NCI-H2107 (cell line): ENCODE measurements at places on chromosomes 12 and 14.

GRCh38 chr14:99272632-99272898 is 568 bp upstream of the BCL11B start:
- DNase-seq: no peak

GRCh38 chr14:92463141-92463540 is 50.4 kb upstream of the RIN3 start:
- DNase-seq: no peak

DNA sequence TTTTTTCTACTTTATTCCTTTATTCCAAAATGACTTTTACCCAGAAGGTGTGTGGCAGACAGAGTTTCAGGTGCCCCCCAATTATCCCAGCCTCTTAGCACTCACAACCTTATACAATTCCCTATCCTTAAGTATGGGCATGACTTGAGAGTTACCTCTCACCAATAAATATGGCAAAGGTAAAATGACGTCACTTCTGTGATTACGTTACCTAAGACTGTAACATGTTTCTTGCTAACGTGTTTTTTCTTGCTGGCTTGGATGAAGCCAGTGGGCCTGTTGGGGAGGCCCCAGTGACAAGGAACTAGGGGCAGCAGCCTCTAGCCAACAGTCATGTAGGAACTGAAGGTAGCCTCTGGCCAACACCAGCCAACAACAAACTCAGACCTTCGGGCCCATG is 13.3 kb upstream of the TUNAR start:
- no peak for DNase-seq

DNA sequence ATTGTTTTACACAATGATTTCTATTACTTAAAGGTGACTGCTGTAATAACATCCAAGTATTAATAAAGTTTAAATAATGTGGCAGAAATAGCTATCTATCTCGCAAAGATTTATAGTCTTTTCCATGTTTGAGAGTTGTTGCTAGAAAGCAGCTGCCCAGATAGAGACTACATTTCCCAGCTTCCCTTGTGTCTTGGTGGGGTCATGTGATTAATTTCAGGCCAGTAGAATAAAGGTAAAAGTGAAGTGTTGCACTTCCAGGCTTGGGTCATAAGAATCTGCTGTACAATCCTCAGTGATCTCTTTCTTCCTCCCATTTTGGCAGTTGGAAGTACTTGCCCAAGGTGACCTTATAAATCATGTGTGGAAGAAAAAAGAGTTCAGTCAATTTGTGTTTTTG is 449.7 kb upstream of the USP15 start:
- DNase-seq: no peak

DNA sequence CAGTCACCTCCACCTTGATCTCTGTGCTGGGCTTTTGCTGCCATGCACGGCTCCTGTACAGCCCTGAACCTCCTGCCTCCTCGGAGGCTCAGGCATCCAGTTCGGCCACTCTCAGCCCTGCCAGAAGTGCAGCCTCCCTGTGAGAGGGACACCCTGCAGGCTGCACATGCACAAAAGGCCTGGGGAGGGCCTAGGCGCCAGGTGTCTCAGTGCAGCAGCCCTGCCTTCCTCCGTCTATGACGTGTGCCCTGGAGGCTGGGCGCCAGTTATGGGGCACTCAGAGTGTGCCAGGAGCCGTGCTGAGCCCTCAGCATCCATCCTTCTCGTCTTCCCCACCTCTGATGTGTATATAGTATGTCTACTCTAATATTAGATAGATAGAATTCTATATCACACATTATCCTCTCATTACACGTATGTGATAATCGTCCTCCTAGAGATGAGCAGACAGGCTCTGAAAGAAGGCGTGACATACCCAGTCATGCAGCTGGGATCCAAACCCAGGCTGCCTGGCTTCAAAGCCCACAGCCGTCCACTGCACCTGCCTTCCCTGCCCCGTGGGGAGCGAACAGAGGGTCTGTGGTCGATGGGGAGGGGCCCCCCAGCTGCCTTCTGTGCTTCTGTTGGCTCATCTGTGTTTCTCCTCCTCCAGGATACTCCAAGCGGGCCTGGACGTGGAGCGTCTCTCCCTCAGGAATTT is 101.1 kb downstream of the B4GALNT3 start:
- peak; percentile 41 for DNase-seq

DNA sequence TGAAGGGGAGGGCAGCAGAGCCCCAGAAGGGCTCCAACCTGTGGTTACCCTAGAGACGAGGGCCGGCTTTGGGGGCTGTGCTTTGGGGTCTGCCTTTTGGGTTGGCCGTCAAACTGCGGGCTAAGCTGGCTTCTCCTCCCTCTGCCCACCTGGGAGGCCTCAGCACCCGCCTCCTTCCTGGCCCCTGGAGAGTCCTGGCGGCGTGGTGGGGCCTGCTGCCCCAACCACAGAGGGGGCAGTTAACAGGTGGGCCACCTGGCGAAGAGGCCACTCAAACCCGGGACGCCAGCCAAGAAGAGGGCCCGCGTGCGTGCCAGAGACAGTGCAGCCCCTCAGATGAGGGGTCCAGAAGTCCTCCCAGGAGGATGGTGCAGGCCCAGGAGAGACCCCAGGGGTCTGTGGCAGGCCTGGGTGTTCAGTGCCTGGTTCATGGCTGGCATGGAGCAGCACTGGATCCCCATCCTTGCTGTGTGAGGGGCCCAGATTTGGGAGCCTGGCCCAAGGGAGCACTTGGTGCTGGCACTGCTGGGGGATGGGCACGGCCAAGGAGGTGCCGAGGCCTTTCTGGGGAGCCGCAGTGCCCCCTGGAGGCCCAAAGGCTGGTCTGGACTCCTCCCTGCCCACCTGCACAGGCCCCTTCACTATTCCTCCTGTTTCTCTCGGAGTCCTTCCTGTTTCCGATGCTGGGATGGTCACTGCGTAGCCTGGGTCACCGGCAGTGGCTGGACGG is 48.8 kb downstream of the LRCOL1 start:
- DNase-seq: no peak

DNA sequence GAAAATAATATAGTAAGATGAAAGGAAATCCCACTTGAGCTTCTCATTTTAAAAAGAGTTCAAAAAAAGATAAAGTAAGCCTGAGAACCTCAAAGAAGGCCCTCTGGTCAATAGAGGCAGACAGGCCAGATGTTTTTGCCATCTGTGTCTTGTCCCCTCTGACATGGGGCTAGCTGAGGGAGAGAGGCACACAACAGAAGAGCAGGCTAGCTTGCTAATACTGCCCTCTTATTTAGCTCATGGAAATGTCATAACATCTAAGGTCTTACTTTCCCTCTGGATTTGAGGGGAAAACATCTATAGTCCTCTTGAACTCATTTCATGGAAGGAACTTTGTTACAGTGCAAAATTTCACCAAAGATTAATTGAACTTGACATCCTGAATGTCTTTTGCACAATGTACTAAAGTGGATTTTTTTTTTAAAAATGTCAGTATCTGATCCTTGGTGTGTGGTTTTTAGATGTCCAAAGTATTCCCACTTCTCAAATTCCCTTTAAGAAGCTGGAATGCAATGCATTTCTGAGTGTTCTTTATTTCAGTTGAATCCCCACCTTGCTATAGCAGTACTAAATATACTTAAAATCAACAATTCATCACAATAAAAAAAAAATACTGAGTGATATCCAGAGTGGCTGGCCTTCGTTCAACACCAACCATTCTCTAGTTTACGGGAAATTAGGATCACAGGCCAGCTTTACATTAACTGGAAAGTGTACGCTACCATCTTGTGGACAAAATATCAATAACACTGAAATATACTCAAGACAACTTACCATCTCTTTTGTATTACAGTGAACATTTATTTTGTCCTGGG is 176.7 kb downstream of the PAH start:
- DNase-seq: no peak

- no peak for DNase-seq
Measured at GRCh38 chr14:95233702-95234241, 76.4 kb upstream of the DICER1 start.

GRCh38 chr12:75592086-75592485 is 80.7 kb upstream of the KRR1 start:
- no peak for DNase-seq

DNA sequence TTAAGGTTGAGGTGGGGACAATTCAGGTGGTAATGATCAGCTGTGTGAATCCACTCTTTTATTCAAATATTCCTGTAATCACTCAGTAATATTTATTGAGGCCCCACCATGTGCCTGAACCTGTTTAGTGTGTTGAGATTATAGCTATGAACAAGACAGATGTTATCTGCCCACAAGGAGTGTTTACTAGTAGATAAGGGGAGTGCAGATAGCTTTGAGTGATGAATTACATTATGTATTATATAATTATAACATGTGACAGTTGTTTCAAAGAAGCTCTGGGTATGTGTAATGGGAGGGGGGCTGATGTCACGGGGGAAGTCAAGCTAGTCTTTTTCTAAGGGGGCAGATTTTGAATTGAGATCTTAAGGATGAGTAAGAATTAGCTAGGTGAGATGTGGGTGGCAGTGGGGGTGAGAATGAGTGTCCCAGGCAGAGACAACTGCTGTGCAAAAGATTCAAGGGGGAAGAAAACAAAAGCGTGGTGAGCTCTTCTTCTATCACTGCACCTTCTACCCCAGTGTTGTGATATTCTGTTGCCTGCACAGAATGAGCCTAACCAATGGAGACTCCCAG is 21.3 kb upstream of the SRRM4 start:
- DNase-seq: no peak

GRCh38 chr14:69300601-69301221 is 40.8 kb downstream of the GALNT16 start:
- no peak for DNase-seq

DNA sequence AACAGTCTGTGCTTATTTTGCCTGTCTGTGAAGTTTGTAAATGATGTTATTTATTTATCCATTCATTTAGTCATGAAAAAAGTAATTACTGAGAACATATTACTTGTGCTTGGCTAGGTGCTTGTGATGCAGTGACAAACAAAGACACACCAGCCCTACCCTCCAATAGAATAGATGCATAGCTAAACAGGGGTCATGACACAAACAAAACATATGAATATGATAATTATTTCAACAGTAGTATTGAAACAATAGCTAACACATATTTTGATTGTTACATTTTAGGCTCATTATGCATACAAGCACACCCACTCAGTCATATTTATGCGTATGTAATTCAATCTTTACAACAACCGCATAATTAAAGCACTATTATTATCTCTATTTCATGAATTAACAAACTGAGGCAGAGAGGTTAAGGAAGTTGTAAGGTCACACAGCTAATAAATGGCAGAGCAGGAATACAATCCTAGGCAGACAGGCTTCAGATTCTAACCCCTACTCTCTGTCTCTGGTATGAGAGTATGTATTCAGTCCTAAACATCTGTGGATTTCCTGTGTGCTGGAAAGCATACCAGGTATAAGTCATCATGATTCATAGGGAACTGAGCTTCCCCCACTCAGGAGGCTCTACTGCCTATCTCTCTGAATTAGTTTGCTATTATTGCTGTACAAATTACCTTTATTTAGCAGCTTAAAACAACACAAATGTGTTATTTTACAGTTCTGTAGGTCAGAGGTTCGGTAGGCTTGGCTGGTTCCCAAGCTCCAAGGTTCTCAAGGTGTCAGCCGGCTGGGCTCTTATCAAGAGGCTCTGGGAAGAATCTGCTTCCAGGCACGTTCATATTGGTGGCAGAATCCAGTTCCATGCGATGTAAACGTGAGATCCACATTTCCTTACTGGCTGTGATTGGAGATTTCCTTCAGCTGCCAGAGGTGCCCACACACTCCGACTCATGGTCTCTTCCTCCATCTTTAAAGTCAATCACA is 509.4 kb downstream of the GALC start:
- DNase-seq: no peak

DNA sequence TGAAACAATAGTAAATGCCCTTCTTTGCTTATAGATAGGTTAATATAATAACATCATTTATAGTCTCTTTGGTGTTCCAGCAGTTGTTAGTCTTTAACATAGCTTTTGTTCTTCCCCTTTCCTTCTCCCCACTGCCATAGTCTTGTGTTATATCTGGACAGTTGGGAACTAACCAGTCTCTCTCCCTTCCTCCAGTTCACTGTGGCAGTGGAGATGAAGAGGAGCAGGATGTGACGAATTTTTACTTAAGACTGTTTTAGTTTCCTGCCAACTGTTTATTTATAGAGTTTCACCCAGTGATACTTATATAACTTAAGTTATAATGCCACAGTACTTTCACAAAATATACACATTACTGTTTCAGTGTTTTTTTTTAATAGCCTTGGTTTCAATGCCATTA is 277.4 kb downstream of the PDZRN4 start:
- no peak for DNase-seq

DNA sequence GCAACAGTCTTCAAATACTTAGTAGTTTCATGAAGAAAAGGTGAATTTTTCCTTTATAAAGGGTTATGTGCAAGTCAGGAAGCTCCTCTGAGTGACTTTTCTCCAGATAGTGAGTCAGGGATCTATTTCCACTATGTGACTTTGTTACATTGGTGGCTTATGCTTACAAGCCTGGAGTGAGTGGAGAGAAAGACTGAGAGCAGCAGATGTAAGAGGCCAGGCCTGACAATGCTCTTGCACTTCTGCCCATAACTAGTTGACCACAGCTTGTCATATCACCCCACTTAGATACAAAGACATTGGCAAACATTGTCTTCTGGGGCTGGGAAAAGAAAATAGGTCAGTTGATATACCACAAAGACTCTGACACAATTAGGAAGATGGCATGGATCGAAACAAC is 236.5 kb downstream of the PDZRN4 start:
- DNase-seq: no peak

GRCh38 chr14:99562856-99563748 is 40.9 kb downstream of the CCDC85C start:
- DNase-seq: no peak

- no peak for DNase-seq
Measured at GRCh38 chr14:25111061-25111601, 61.2 kb upstream of the STXBP6 start.

DNA sequence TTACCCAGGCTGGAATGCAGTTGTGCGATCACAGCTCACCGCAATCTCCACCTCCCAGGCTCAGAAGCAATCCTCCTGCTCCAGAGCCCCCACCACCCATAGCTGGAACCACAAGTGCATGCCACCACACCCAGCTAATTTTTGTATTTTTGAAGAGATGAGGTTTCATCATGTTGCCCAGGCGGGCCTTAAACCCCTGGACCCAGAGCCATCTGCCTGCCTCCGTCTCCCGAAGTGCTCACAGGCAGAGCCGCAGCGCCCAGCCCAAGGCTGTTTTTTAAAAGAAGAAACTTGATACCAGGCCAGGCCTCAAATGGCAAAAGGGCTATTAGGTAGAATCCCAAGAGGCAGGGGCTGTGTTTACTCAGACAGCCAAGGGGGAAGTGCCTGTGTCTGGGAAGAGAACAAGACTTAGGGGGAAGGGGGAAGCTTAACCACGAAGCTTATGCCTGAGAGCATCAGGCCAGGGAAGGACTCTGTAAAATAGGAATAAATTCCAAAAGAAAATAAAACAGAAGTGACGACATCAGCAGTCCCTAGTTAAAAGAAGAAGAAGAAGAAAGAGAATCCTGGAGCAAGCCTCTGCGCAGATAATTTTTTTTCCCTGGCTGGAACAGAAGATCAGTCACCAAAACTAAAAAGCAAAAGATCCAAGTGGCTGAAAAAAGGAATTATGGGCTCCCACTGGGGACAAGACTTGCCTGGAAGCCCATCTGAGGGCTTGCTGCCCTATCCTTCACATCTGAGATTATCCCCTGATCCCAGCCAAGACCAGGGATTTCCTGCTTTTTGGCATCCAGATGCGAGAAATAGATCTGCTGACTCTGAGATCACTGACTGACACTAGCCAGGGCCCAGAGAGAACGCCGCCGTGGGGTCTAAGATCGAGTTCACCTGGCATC is 170.5 kb downstream of the NDUFA12 start:
- DNase-seq: peak; percentile 84
